Stimulated activated CD8-positive, alpha-beta memory T cell treated with anti-CD3 and anti-CD28 coated beads, Interleukin-7, amount 100 ng/mL, for 1 hour (primary cell): ENCODE measurements at places on chromosomes 7 and 10.
A peak's percentile ranks its signal among the peaks of the same experiment; 100 is the strongest.

DNA sequence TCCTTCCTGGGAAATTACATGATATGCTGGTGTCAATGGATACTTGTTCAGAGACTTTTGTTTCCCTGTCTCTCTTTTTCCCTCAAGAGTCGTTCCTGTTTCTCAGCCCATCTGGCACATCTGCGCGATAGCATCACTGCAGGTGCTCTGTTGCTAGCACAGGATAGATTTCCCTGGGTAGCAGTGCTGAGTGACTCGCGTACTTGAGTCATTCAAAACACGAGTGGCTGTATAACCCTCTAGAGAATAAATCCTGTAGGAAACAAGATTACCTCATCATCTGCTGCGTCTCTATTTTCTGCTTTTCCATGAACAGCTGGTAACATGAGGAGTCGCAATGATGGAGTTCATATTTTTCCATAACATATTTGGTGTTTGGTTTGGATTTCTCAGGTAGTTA is 452.0 kb upstream of the FZD8 start:
- no peak for DNase-seq

- peak; percentile 87 for DNase-seq
Measured at GRCh38 chr10:93702210-93703001, at the start of gene FRA10AC1. Gene FRA10AC1 (minus strand): TSS chr10:93702592. CDS start chr10:93700106, 2,486 bp downstream.

- DNase-seq, result no peak
Measured at GRCh38 chr7:96710544-96710943, 898 bp upstream of the SEM1 start.

DNA sequence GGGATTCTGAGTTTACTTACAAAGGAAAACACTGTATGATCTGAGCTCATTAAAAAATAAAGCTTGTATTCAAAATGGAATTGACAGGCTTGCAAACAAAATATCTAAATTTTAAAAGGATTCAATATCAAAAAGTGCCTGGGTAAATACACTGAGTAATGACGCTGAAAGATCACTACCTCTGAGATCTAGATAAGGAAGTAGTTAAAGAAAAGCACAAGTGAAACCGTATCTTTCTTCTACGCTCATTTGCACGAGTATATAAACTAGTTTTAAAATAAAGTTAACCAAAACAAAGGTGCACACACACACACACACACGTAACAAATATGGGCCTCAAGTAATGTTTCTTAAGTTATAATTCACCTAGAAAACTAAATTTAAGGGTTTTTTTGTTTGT is 93.4 kb downstream of the SNX13 start:
- DNase-seq, result no peak

- DNase-seq, result no peak
Measured at GRCh38 chr7:54145716-54146115, 396.5 kb upstream of the VSTM2A start.

DNA sequence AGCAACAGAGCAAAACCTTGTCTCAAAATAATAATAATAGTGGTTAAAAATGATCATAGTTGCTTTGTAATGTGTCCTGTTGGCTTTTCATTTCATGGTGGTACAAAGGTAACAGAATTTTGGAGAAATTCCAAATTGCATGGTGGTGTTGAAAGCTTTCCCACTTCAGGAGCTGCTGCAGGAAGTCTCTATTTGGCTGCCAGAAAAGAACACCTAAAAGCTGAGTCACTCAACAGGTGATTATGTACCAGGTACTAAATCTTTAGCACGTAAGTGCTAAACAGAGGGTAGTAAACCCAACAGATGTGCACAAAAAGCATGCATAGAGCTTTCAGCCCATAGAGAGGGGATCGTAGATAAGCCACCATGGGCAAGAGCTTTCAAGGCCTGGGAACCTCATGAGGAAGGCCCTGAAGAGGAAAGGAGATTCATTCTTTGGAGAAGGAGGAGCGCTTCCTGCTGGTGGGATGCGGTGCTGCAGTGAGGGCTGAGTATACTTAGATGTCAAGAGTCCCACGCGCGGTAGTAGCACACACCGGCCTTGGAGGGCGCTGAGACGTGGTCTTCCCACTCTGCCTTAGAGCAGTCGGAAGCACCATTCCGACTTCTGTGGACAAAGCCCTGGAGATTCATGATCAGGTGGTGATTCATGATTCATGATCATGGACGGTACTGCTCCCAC is 118.7 kb downstream of the RALA start:
- DNase-seq, result no peak

GRCh38 chr7:133947458-133948254 is 179.5 kb upstream of the LRGUK start:
- DNase-seq, result no peak

DNA sequence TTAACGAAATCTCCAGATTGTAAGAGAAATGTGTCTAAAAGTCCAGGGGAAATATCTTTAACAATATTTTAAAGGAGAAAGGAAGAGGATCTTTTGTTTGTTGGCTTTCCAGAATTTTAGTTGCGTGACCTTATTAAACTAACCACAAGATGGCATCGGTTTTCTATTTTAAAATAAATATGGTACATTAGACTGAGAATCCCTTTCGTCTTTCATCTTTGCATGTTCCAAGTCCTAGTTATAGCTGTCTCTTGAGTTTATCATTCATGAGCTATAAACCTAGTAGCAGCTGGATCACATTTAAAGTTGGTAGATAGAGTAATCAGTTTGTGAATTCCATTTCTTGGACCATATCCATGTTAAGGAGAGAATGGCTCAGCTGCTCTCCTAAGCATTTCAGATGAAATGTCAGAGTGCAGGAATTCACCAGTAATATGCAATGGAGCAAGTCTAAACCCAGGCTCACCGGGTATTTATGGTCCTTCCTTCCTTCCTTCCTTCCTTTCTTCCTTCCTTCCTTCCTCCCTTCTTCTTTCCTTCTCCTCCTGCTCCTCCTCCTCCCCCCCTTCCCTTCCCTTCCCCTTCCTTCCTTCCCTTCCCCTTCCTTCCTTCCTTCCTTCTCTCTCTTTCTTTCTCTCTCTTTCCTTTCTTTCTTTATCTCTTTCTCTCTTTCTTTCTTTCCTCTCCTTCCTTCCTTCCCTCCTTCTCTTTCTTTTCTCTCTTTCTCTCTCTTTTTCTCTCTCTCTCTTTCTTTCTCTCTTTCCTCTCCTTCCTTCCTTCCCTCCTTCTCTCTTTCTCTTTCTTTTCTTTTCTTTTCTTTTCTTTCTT is 57.8 kb upstream of the RAB18 start:
- no peak for DNase-seq

GRCh38 chr10:128438417-128439063 is 312.3 kb upstream of the MKI67 start:
- DNase-seq, result no peak

DNA sequence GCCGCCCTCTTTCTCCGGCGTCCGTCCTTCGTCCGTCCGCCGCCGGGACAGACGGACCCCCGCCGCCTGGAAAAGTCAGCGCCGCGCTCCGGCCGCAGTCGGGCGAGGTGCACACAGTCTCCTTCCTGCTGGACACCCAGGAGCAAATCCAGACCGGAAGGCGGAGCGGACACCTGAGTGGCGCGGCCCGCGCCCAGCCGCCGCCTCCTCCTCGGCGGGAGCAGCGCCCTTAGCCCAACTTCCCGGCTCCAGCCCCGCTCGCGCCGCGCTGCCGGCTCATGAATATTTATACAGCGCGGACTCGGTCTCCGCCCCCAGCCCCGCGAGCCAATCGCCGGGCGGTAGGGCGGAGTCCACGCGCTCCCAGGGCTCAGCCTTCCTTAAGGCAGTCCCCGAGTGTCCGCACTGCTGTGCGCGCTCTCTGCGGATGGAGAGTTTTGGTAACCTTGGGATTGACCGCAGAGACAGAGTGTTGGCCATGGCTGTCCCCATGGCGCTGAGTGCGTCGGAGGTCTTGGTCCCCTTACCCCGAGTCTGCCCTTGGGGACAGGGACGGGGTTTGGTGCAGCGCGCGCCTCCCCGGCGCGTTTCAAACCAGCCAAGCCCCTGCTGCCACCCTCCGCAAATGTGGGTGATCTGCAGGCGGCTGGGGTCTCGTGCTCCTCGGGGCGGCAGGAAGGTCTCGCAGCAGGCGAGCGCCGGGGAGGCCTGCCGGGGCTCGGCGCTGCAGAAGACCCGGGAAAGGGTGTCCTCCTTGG is at the start of gene FZD8:
FZD8 (minus strand) TSS at position 262 of the 758 bp plus-strand sequence. CDS start 867 bp downstream, outside the sequence.
- peak; percentile 27 for DNase-seq

GRCh38 chr10:81576336-81576735 is 298.7 kb upstream of the NRG3 start:
- DNase-seq, result no peak

- no peak for DNase-seq
Measured at GRCh38 chr10:69965919-69966662, 86.6 kb upstream of the MACROH2A2 start.

DNA sequence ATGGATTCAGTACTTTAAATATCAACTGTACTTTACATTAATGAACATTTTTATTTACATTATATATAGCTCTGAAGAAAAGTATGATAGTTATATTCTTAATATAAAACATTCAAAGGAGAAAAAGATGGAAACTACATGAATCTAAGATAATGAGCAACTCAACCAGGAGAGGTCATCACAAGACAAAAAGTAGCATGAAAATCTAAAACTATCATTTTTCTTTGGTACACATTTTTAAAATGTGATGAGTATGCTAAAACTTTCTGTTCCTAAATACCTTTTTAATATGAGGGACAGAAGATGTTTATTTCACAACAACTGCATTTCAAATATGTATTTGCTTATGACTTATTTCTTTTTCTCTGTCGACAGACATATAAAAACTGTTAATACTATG is 2.4 kb downstream of the CNTNAP2 start:
- no peak for DNase-seq

GRCh38 chr7:45219130-45219529 is 61.5 kb downstream of the RAMP3 start:
- no peak for DNase-seq

GRCh38 chr10:12586741-12587140 is 237.4 kb downstream of the CAMK1D start:
- no peak for DNase-seq

GRCh38 chr7:93176992-93177580 is 28.9 kb upstream of the SAMD9L start:
- no peak for DNase-seq

- DNase-seq, result no peak
Measured at GRCh38 chr7:23759671-23760391, 49.8 kb downstream of the STK31 start.

DNA sequence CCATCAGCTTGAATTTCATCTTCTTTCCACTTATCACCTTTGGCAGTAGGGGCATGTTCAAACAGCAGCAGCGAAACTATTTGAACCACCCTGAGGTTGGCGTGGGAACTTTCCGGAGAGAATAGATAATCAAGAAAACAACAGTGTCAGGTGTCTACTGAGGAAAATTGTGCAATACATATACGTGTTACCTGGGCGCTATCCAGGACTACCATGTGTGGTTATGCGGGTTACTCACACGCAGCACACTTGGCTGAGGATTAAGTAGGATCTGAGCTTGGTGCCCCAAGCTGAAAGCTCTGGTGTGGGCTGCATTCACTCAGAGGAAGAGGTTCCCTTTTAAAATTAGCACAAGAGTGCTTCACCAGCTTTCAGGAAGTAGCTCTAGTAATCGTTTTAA is 8.8 kb upstream of the ABI1 start:
- DNase-seq, result no peak

- DNase-seq, result no peak
Measured at GRCh38 chr7:28599411-28599810, 187.1 kb downstream of the CREB5 start.

GRCh38 chr10:71156436-71156835 is 55.9 kb upstream of the UNC5B start:
- no peak for DNase-seq

DNA sequence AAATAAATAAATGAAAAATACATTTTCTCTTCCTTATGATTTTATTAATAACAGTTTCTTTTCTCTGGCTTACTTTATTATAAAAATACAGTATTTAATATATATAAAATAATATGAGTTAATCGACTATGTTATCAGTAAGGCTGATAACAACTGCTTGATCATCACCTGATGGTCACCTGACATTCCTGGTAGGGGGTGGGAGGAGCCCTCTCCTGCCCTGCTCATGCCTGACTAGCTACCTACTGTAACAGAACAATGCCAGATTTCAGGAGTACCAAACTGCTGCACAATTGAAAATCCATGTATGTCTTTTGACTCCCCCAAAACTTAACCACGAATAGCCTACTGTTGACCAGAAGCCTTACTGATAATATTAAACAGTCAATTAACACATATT is 1.3 kb upstream of the APBB1IP start:
- DNase-seq, result no peak

- no peak for DNase-seq
Measured at GRCh38 chr10:3801558-3802192, 16.7 kb upstream of the KLF6 start.

- DNase-seq, result no peak
Measured at GRCh38 chr10:123784646-123785045, 107.0 kb downstream of the CPXM2 start.

DNA sequence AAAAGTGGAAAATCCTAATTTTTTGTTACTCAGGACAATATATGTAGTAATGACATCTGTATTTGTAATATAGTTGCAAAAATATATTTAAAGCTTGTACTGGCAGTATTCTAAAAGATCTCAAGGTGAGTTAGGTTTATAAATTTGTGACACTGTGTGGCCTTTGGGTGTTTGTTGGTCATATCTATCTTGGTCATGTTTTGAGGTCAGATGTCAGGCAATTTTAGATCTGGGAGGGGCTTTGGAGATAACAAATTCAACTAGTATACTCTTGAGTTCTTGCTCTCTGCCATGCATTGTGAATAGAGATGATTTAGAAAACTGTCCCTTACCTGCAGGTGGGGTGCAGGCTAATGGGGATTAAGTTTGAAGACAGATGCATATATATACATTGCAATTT is 3.1 kb downstream of the TBC1D12 start:
- DNase-seq, result no peak
